ENCODE measurements at places on chromosomes 13 and 19. TPM values are rescaled to one million over a fixed set of nuclear protein-coding genes. Genes with fewer than 3 reads are reported as not detected.

PSPC1 gene
- total RNA-seq = 97.9 TPM

GAS6 gene
- total RNA-seq = 2.2 TPM

DNA sequence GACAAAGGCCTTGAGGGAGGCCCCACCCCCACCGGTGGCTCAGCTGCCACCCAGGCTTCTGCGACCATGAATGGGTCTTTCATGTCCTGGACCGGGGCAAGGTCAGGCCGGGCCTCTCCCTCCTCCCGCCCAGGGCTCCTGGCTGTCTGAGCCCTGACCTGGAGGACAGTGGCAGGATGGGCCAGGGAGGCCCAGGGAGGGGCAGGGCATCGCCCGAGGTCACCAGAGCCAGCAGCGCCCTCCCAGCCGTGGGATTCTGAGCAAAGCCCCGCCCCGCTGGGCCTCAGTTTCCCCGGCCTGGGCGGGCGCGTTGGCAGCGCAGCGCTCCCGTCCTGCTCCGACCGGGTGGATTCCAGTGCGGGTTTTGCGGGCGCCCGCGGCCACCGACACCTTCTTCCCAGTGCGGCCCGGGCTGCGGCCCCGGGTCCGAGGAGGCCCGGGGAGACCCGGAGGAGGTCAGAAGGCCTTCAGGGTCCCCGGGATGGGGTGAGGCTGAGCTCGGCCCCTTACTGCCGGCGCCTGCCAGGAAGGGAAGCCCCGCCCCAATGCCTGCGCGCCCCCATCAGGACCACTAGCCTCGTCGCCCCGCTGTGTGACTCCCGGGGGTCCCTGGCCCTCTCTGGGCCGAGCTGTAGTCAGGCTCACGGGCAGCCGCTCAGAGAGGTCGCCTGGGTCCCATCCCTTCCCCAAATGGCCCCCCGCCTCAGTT, 24.6 kb upstream of the SEMA6B start:
- DNase-seq = peak; percentile 8
- peaks cover 42% of the 10 kb centered on the region for H3K27me3 ChIP-seq
- peaks cover 2% of the 10 kb centered on the region for H3K36me3 ChIP-seq
- H3K4me3 ChIP-seq = no peak overlapping the region
- H3K4me1 ChIP-seq = peaks cover 4% of the 10 kb centered on the region

DNA sequence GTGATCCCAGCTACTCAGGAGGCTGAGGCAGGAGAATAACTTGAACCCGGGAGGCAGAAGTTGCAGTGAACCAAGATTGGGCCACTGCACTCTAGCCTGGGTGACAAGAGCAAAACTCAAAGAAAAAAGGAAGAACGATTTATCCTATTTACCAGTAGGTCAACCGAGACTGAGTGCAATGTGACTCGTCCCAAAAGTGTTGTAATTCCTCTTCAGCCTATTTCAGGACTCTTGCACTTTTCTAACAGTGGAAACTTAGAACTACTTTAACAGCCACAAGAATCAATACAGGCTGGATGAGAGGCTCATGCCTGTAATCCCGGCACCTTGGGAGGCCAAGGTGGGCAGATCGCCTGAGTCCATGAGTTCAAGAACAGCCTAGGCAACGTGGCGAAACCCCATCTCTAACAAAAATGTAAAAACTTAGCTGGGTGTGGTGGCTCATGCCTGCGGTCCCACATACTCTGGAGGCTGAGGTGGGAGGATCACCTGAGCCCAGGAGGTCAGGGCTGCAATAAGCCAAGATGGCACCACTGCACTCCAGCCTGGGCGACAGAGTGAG, 4.3 kb upstream of the NR1H2 start:
- H3K4me3 ChIP-seq = no peak overlapping the region
- peaks cover 30% of the 10 kb centered on the region for H3K4me1 ChIP-seq
- H3K27me3 ChIP-seq = no peaks in the 10 kb centered on the region
- H3K27ac ChIP-seq = no peak overlapping the region
- H3K36me3 ChIP-seq = no peaks in the 10 kb centered on the region

GRCh38 chr13:107458269-107458668, 757.1 kb downstream of the LIG4 start:
- DNase-seq = no peak
- no peaks in the 10 kb centered on the region for H3K36me3 ChIP-seq
- H3K4me1 ChIP-seq = no peaks in the 10 kb centered on the region
- no peak overlapping the region for H3K27ac ChIP-seq
- H3K27me3 ChIP-seq = no peaks in the 10 kb centered on the region

HMGB1 gene
- total RNA-seq = 385 TPM

DNA sequence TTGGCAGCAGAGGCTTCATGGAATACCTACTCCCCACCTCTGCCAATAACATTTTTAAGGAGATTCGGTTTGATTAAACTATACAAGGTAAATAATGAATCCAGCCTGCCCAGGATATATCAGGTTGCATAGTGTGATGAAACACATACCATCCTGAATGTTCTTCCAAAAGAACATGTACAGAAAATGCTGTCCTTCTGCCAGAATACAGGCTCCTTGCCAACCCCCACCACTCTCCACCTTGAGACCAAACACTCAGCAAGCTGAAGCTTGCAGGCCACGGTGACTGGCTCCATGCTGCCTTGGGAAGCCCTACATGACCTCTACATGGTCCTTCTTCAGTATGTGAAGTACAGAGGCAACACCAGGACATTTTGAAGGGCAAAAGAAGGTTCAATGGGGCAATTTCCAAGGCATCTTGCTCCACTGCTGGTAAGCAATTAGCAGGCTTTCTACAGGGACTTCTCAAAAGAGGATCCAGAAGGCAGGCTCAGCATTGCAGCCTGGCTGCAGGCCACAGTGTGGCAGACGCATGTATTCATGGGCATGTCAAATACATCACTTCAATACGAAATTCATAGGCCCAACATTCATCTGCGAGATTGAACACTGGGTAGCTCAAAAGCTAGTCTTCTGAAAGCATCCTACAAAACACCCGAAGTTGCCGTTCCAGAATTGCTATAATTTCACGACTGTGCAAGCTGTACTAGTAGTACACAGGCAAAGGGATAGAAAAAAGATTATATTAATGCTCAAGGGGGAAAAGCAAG, 62.4 kb upstream of the SERP2 start:
- H3K4me1 ChIP-seq = peaks cover 23% of the 10 kb centered on the region
- no peak overlapping the region for H3K27ac ChIP-seq
- H3K27me3 ChIP-seq = peaks cover 6% of the 10 kb centered on the region

ADGRE3 gene
- not detected for total RNA-seq

DNA sequence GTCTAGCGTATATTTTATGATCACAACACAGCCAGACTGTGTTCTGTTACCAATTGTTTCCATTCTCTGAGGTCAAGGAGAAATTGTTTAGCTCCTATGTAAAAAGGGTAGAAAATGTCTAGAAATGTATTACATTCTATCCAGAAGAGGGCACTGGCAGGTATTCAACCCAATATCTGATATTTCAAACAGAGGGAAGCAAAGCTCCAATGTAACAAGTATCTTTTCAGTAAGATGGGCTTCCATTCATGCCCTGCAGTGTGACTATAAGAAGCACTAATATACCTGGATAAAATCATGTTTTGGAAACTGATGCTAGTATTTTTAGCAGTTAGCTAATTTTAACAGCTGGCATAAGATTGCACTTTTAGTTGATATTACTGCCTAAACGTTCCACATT, 312.7 kb downstream of the FGF14 start:
- DNase-seq = no peak
- H3K4me3 ChIP-seq = no peak overlapping the region
- peaks cover 8% of the 10 kb centered on the region for H3K27me3 ChIP-seq
- H3K36me3 ChIP-seq = no peaks in the 10 kb centered on the region
- H3K27ac ChIP-seq = no peak overlapping the region

- H3K4me1 ChIP-seq = peaks cover 16% of the 10 kb centered on the region
- no peaks in the 10 kb centered on the region for H3K36me3 ChIP-seq
- no peak overlapping the region for H3K4me3 ChIP-seq
- DNase-seq = no peak
Observed at GRCh38 chr19:50912727-50913716, 1.8 kb upstream of the KLK4 start.

All from naive thymus-derived CD8-positive, alpha-beta T cell (primary cell).